SIG-M5 (cell line): ENCODE measurements at places on chromosomes 5 and 9.

DNA sequence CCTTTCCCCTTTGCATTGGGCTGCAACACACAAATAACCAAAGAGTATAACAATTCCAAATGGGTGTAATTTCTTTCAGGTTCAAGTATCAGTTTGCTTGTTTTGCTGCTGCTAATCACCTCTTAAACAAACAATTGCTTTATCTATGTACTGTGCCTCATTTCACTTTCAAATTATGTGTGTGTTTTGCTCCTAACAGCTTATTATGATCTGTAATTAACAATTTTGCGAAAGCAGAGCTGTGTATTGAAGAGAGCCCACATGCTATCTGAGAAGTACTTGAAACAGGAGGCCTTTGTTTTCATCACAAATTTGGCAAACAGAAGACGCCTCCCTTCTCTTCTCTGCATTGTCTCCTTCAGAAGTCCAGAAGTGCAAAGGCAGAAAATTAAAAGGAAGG is 312.0 kb downstream of the TLE1 start:
- DNase-seq: no peak

DNA sequence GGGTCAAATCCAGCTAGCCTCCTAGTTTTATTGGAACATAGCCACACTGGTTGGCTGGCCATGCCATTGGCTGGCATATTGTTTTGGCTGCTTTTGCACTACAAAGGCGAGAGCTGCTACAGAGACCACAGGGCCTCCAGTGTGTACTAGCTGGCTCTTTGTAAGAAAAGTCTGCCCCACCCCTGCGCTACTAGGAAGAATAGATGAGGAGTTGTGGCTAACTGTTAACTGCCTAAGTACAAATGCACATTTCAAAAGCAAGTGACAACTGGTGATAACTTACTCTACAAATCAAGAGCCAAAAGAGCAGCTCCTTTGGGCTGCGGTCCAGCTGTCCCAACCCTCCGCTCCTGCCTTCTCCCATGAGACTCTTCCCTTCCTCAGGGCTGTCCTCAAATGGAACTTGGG is 63.9 kb downstream of the SERINC5 start:
- no peak for DNase-seq

- no peak for DNase-seq
Observed at GRCh38 chr9:37466037-37466709, 923 bp upstream of the ZBTB5 start.

GRCh38 chr5:150448952-150449516 is 505 bp downstream of the RPS14 start:
- DNase-seq: no peak

GRCh38 chr5:2902742-2903297 is 151.3 kb upstream of the IRX2 start:
- no peak for DNase-seq

- DNase-seq: no peak
Observed at GRCh38 chr5:119745976-119746375, 116.6 kb downstream of the FAM170A start.

DNA sequence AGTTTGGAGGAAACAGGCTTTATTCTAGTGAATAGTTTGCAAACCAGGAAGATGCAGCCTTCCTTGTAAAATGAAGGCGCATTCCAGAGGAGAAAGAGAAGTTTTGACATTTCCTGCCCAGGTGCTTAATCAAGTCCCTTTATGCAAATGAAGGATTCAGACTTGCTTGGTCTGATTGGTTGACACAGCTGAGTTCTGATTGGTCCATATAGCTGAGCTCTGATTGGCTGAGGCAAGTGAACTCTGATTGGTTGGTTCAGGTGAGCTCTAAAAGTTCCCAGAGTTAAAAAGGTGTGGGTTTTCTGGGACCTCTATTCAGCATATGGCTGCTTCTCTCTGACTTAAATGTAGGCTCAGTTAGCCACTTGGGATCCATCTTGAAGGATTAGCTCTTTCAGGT is 151.0 kb downstream of the CACNA1B start:
- no peak for DNase-seq

GRCh38 chr9:31556667-31557463 is 827.6 kb upstream of the ACO1 start:
- no peak for DNase-seq
